ENCODE measurements at places on chromosomes 16 and 17. TPM values are rescaled to one million over a fixed set of nuclear protein-coding genes. Genes with fewer than 3 reads are reported as not detected.

- DNase-seq, result peak; percentile 39
Measured at GRCh38 chr16:67428146-67428731, 2.7 kb upstream of the HSD11B2 start.

- DNase-seq, result no peak
Measured at GRCh38 chr17:31508288-31509094, 117.0 kb downstream of the RAB11FIP4 start.

DNA sequence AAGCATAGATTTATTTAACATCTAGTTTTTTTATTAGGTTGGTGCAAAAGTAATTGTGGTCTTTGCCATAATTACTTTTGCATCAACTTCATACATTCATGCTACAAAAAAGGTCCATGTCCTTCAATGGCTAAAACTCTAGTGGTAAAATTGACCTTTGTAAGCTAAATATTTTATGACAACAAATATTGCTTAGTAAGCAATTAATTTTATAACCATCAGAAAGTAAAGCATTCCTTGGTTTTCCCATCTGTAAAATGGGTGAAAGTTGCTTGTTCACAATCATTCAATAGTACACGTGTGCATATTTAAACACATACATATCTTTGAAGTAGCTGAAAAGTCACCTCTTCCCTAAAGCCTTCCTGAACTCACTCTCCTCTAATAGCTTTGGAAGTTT lies 789.6 kb downstream of the CDH8 start:
- no peak for DNase-seq

DNA sequence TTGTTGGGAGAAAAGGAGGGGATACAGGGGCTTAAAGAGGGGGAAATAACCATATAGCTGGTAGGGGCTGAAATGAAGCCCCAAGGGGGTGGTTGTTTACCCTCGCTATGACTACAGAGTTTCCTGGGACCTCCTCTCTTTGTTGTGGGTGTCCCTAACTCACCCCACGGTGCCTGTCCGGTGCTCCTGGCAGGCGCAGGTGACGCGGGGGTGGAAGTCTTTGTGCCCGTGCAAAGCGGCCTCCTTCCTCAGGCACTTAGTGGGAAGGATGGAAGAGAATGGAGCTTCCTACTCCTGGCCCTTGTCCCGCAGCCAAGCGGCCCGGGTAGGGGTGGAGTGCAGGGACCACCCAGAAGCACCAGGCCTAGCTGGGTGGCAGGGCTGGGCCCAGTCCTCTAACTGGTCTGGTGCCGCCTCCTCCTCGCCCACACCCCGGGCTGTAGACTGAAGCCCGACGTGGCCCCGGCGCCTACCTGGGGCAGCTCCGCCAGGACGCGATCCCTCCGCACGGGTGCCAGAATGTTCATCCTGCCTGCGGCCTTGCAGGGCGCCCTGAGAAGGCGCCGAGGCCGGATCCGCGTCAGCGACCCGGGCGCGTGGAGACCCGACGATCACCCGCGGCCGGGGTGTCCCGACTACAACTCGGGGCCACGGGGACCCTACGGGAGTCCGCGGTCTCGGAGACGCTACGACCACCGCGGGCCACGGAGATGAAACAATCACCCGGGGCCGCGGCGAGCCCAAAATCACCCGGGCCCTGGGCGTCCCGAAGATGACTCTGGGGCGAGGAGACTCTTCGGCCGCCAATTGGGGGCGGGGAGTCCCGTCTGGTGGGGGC lies 709 bp downstream of the RAB34 start:
- peak; percentile 39 for DNase-seq

GRCh38 chr16:10987361-10988163 lies 43.2 kb downstream of the CLEC16A start:
- DNase-seq, result peak; percentile 64

DNA sequence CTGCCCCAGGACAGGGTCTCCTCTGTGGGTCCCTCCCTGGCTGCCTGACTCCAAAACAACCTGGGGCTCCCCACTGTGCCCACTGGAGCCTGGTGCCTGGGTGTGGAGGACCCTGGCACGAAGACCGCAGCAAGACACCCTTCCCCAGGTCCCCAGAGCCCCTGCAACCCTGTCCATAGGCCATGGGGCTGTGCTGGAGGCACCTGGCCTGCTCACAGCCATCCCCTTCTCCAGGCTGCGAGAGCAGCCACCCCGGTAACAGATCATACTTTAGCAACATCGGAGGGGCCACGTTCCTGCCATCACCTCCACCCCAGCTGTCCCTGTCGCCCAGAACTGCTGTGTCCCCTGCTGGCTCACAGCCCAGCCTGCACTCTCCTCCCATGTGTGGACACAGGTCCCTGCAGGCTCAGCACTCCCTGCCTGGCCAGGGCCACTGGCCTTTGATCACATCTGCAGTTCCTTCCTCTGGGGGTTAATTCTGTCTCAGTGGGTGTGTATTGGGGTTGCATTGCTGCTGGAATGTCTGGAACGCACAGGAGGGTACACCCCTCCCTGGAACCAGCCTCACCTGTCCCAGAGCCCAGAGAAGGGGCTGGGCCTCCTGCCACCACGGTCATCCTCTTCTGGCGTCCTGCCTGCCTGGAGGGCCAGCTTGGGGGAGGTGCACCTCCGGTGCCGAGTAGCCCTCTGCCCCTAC lies 12.2 kb downstream of the PPL start:
- DNase-seq, result peak; percentile 56

DNA sequence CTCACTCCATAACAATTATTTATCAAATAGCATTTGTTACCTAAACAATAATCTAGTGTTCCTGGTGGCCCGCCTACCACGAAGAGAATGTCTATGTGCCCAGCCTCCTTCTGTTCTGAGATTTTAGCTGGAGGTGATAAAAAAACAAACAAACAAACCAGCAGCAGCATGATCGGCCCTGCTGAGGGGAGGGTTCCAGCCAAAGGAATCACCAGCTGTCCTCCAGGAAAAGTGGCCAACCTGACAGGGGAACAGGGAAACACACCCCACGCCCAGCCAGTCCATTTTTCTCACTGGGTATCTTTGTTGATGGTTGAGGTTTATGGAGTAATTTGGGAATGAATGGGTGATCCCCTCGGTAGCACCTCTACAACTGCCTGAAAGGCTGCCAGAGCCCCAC lies 203.0 kb upstream of the DYNLRB2 start:
- no peak for DNase-seq

- no peak for DNase-seq
Measured at GRCh38 chr16:69823831-69824563, 61.9 kb downstream of the WWP2 start.

DNA sequence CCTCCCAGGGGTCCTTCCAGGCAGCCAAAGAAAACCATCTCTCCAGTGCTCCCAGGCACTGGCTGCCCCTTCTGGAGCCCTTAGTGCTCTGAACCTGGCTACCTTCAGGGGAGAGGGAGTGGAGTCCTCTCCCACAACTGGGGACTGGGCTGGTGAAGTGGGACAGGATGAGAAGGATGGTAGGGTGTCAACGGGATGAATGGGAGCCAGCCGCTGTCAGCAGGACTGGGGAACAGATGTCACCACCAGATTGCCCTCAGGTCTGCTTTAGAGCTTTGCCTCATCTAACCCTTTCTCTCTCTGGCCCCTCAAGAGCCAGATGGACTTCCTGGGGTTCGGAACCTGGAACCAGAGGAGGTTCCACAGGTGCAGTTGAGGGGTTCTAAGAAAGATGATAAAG lies 488 bp upstream of the SEBOX start:
- no peak for DNase-seq

DNA sequence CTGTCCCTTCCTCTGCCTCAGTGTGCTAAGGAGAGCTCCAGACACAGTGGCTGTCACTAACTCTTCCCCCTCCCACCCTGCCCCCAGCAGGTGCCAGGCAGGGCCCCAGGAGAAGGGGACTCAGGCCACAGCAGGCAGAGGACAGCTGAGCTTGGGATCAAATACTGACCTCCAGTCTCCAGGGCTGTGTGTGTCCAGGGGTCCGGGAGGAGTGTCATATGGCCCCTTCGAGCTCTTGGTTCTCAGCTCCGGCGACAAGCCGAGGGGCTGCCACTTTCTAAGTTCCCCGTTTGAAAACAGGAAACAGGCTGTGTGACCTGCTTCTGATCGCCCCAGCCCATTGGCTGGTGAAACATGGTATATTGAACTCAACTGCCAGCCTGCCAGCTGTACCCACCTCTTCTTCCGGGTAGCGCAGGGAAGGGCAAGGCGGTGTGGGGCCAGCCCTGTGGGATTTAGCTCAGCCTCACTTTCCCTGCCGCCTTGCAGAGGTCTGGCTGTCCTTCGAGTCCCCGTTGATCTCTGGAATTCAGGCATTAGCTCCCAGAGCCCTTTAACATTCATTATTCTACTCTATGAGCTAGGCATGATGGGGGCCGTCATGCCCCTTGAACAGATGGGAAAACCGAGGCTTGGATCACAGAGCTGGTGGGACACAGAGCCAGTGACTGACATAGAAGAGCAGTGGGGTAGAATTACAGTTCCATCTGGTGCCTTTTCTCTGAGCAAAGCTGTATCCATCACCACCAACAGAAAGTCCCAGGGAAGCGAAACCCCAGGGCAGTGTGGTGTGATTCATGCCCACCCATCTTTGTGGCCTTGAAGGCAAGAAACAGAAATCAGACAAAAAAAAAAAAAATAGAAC lies at the start of gene SNX20:
SNX20 (minus strand) TSS at position 292 of the 865 bp plus-strand sequence. CDS start 3,786 bp downstream, outside the sequence.
- no peak for DNase-seq

DNA sequence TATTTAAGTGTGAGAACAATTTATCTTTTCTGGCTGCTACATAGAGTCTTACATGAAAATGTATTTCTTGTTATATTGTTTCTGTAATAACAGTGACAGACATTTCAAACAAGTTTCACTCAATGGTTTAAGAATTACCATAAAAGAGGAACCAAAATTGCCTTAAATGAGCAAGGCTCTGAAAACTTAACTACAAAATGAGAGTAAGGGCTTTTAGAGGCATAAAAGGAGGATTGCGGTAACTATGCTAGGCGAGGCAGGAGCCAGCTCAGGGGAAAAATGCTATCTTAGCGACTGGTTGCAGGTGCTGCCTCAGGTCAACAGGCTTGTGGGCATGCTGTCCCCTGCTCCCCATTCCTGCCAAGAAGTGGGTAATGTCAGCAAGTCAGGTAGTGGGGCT lies 81.7 kb upstream of the MSI2 start:
- no peak for DNase-seq

DNA sequence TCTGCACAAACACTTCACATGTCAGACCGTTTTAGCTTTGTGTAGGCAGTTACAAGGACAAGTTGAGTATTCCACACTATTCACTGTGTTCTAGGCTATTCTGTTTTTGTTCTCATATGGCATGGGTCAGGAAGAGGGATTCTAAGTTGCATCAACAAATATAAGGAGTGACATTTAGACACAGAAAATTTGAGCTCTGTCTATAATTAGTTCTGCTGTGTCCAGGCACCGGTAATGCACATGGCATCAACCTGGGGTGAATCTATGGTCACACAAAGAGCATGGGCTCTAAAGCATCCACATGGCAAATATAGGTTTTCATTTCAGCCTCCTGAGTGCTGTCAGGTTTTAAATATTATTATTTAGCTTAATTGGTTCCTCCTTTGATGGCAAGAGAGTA lies 130.4 kb upstream of the PMFBP1 start:
- DNase-seq, result no peak

DNA sequence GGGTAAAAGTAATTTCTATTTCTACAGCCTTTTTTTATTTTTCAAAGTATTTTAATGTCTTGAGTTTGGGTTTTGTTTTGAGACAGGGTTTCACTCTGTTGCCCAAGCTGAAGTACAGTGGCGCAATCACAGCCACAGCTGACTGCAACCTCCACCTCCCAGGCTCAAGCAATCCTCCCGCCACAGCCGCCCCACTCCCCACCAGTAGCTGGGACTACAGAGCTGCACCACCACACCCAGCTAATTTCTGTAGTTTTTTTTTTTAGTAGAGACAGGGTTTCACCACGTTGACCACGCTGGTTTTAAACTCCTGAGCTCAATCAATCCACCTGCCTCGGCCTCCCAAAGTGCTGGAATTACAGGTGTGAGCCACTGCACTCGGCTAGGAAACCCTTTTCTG lies 44.0 kb downstream of the TUBD1 start:
- DNase-seq, result peak; percentile 48

DNA sequence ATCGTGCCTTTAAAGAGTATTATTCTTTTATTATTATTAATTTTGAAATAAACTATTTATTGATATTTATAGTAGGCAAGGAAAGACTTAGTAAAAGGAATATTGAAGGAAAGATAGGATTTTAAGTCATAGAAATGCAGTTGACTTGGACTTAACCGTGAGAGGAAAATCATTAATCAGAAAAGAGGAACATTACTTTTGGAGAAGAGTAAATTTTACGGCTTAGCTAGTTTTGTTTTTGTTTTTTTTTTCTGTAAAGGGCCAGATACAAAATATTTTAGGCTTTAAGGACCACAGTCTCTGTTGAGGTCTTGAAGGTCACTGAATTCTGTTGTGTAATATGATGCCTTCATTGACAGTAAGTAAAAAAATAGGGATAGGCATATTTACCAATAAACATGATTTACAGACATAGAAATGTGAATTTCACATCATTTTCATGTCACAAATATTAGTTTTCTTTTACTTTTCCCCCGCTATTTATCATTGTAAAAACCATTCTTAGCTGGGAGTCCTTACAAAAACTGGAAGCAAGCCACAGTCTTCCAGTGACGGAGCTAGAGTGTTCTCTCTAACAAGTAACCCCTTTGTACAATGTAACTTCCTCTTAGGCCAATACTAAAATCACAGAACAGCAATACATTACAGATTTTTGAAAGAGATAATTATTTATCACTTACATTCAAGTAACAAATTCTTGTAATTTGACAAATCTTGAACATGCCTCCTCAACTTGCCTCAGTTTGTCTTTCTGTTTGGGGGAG lies 2.3 kb upstream of the KCNJ16 start:
- no peak for DNase-seq

GRCh38 chr17:50114849-50115357 lies 15.1 kb downstream of the SAMD14 start:
- peak; percentile 37 for DNase-seq

CTRL gene
- 0.67 TPM for total RNA-seq

CEMP1 gene
- total RNA-seq, result not detected

DNAI2 gene
- not detected for total RNA-seq

WNT9B gene
- not detected for total RNA-seq

TTLL6 gene
- total RNA-seq, result not detected

MAP3K14 gene
- total RNA-seq, result 5.2 TPM

NUPR1 gene
- 55.0 TPM for total RNA-seq

TNFRSF17 gene
- total RNA-seq, result not detected

CRYBA1 gene
- total RNA-seq, result not detected

HS3ST2 gene
- total RNA-seq, result 33.9 TPM

ABCA9 gene
- 1.8 TPM for total RNA-seq

MYL11 gene
- total RNA-seq, result not detected
